ENCODE measurements at places on chromosomes 6 and 20.

- no peak for DNase-seq
Observed at GRCh38 chr6:163996491-163996890, 582.0 kb downstream of the QKI start.

DNA sequence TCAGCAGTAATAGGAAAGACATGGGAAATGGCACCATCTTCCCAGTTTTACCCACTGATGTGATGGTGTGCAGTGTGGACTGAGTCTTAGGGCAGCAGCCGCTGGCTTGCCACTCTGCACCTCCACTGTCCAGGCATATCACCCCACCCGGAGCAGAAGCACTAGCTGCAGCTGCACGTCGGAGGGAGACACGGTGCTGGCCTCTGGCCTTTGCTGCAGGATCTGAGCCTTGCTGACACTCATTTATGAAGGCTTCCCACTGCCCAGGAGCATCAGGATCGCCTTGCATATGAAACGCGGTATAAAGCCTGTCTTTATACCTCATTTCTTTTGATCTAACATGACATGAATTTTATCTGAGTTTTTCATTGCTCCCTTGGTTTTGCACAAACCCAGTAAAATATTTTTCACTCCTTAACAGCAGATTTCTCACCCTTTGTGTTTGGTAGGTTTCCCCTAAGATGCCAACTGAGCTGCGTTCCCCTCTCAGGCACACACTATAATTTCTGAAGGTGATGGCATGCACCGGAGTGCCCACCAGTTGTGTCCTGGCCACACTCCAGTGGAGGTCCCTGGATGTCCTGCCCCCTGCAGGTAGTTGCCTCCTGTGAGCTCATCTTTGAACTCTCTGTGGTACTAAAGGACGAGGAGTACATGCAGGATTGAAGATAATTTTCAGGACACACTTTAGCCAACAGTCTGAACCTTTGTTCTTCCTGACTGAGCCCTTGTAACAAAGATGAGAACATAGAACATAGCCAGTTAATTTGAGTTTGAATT, 9.0 kb upstream of the EXOC2 start:
- no peak for DNase-seq

- DNase-seq, result no peak
Observed at GRCh38 chr6:111710439-111710838, 104.8 kb upstream of the TRAF3IP2 start.

GRCh38 chr6:45949256-45949655, 66.4 kb downstream of the CLIC5 start:
- no peak for DNase-seq

- no peak for DNase-seq
Observed at GRCh38 chr6:82910820-82911219, 154.8 kb downstream of the UBE3D start.

- DNase-seq, result no peak
Observed at GRCh38 chr6:47967843-47968242, 143.2 kb downstream of the PTCHD4 start.

DNA sequence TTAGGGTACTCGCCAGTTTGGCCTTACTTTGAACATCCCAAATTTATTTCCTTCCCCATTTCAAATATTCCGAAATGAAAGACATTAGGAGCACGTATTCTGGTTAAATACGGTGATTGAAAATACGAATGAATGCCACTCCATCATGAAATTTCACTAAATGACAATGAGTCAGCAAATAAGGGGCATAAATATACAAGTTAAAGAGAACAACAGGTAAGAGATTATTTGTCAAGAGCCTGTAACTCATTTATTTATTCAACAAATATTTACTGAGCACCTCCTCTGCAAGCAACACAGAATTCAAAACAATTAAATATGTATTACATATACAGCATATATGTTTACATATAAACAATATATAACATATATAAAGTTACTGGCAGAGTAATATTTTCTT, 44.8 kb downstream of the MYB start:
- no peak for DNase-seq

DNA sequence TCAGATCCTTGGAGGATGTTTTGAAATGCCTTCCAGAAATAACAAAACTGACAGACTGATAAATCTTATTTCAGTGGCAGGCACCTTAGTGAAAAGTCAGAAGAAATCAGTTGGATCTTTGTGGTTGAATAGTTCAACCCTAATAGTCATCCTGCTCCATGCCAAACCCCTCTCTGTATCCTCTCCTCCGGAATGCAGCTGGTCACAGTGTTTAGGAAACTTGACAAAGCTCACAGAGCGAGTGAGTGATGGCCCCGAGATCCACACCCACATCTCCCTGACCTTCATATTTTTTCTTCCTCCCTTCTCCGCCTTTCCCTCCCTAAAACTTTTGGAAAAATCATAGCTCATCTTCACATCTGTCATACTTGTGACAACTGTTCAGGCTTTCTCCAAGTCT, 464.8 kb upstream of the CDH4 start:
- DNase-seq, result no peak

GRCh38 chr6:5128351-5128750, 43.2 kb downstream of the PPP1R3G start:
- no peak for DNase-seq
